ENCODE measurements at places on chromosomes 3 and 15.

GRCh38 chr15:48202068-48202467, 4.0 kb upstream of the SLC12A1 start:
- no peak for DNase-seq

- DNase-seq = no peak
These were observed 220.0 kb downstream of the FAM43A start for GRCh38 chr3:194905696-194906095.

DNA sequence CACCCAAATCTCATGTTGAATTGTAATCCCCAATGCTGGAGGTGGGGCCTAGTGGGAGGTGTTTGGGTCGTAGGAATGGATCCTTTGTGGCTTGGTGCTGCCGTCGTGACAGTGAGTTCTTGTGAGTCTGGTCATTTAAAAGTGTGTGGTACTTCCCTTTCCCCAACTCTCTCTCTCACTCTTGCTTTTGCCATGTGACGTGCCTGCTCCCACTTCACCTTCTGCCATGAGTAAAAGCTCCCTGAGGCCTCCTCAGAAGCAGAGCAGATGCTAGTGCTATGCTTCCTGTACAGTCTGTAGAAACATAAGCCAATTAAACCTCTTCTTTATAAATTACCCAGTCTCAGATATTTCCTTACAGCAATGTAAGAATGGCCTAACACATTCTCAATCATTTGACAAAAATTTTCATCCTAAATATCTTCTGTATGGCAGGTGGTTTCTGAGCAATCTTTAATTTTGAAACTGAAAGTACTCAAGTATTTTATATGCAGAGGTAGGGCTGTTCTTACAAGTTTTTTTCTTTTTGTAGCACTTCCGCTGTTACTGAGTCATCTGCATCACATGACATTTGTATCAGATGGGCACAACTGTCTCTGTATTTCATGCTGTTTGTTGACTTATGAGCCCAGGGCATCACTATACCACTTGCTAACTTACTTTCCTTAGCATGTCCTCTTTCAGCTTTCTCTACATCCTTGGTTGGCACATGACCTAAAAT, 8.8 kb downstream of the RPL39L start:
- no peak for DNase-seq

DNA sequence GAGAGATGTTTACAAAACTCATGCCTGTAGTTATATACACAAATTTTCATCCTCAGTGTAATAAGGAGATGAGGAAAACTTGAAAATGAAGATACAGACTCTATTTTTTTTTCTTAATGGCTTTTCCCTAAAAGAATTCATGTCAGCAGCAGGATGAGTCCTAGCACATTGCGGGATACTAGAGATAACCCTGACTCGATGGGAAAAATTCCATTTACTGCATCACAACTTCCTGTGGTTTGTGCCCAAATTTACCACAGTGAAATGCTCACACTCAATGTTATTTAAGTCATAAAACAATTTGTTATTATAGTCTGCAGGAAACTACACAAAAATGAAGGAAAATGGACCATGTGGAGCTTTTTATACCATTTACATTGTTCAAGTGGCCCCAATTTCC, 581.9 kb upstream of the ZNF717 start:
- DNase-seq = no peak

- no peak for DNase-seq
These were observed 40.9 kb downstream of the MEF2A start for GRCh38 chr15:99606646-99607045.

DNA sequence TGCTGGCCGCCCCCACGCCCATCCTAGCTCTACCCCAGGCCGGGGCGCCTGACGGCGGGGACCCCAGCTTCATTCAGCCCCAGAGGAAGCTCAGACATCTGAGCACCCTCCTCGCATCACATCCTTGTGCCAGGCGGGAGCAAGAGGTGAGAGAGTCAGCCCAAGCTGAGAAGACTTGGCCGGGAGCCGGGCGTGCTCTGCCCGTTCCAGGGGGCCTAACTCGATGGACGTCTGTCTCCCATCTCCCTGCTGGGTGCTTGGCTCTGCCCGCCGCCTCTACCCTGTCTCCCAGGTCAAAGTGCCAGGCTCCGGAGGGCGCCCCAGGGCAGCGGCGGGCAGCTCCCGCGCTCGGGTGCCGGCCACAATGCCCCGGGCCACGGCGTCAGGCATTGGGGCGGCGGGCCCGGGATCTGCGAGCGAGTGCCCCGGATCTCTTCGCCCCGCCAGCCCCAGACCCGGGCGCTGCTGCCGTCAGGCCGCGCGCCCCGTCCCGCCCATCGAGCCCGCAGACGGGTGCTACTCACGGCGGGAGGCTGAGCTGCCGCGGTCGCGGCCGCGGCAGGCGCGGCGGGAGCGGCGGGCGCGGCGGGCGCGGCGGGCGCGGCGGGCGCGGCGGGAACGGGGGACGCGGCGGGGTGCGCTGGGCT, 388 bp downstream of the DAPK2 start:
- no peak for DNase-seq

DNA sequence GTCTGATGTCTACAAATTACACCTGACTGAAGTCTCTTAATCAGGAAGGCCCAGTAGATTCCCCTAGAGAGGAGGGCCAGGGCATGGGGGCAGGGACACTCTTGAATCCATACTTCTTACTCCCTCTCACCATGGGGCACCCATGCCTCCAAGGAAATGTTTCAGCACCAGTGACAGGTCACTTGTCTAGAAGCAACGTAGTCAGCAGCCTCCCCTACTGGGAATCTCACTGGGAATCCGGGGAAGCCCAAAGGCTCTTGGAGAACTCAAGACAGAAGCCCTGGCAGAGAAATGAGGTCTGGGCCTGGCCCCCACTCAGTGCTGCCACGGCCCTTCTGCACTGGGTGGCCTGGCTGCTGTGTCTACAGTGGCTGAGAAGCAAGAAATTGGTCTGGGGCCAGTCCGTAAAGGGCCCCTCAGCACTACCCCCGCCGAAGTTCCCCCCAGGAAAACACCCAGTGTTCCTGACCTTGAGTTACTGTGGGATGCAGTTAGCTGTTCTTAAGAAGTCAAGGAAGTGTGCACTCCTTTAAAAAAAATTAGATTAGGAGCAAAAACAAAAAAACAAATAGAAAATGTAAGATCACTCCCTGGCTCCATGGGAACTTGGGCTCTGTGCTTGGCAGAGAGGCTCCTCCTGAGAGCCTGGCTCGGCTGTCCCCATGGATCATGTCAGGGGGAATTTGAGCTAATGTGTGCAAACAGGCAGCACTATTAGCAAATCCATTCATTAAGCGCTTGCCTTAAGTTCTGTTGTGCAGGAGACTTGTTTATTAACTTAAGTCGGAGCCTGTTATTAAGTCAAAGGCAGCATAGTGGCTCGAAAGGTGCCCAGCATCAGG, 5.4 kb upstream of the LINGO1 start:
- no peak for DNase-seq

DNA sequence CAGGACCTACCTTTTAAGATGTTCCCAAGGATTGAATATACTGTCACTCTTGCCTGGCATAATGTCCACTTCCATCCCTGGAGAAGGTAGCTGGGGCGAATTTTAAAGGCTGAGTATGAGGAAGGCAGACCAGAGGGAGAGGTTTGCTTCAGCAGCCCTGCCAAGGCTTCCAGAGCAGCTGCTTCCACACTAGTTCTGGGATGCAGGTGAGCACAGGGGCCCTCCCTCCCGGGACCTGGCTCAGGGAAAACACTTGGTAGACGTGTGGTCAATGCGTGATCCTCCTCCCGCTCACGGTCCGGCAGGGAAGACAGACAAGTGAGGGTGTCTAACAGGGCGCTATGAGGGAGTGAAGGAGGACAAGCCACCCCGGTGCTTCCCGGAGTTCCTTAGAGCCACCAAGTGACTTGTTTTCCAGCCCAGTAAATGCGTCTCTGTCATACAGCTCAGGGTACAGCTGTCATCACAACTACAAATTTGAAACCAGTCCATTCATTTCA, 327.6 kb downstream of the ARRDC4 start:
- no peak for DNase-seq

DNA sequence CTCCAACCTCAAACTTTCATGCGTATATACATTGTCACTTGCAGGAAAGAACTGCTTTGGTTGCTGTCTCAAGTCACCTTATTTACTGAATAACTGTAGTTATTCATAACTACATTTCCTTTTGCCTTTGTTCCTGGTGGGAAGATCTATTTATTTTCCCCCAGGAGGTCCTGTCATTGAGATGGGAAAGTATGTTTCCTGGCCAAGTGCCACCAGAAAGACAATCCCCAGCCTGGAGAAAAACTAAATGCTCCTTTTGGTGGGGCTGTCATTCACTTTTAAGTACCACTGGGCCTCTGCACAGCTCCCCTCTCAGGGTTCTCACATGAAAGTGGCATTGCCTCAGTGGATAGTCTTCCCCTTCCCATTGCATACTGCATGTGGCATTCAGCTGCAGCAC, 59.8 kb downstream of the LRRC3B start:
- no peak for DNase-seq

DNA sequence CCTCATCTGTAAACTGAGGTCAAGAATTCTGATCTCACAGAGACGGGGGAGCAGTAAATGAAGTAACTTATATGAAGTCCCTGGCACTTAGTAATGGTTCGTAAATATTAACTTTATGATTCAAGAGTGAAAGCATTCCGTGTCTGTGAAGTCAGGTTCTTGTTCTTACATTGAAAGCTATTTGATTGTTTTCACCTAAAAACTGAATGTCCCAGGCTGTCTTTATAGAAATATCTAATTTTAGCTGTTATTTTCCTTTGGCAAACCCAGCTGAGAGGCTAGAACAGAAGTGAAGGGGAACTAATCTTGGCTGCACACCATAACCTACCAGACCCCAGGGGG, 84.5 kb downstream of the CHSY1 start:
- DNase-seq = no peak

DNA sequence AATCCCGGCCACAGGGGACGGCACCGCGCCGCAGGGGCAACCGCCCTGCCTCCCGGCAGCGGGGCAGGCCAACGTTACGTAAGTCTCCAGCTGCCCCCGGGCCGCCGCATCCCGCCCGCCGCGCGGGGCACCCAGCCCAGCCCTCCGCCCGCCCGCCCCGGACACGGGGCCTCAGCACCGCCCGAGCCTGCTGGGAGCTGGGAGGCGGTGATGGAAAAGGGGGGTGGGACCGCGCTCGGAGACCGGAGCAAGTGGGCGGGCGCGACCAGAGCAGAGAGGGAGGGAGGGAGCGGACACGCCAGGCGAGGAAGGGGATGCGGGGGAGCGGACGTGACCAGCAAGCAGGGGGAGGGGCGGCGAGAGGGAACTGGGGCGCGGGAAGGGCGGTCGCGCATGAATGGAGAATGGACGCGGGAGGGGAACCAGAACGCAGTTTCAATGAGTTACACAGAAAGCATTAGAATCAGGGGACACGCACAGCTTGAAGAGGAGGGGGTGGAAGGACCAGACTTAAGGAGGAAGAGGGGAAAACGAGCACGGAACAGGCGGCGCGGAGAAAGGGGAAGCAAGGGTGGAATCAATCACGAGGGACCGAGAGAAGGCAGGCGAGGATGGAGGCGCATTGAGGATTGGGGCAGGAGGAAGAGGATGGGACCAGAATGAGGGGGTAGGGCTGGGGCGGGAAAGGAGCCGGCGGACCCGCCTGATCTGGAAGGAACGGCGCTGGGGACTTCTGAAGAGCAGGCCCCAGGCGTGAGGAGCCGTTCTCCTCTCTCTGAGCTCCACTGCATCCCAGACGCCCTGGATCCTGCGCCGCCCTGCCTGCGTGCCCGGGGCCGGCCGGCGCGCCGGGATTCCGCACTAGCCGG, 559 bp downstream of the PKM start:
- peak; percentile 97 for DNase-seq

- no peak for DNase-seq
These were observed 720.5 kb upstream of the ALCAM start for GRCh38 chr3:104646196-104646595.

All from cardiac septum (tissue), 1 donor.